Esophagus muscularis mucosa (tissue), 4 donors: ENCODE measurements at places on chromosomes 5 and 9. TPM values are rescaled to one million over a fixed set of nuclear protein-coding genes. Genes with fewer than 3 reads are reported as not detected.

ARID3C gene
- total RNA-seq = not detected

CDC23 gene
- 19.9 TPM for total RNA-seq

CCL27 gene
- not detected for total RNA-seq

DNA sequence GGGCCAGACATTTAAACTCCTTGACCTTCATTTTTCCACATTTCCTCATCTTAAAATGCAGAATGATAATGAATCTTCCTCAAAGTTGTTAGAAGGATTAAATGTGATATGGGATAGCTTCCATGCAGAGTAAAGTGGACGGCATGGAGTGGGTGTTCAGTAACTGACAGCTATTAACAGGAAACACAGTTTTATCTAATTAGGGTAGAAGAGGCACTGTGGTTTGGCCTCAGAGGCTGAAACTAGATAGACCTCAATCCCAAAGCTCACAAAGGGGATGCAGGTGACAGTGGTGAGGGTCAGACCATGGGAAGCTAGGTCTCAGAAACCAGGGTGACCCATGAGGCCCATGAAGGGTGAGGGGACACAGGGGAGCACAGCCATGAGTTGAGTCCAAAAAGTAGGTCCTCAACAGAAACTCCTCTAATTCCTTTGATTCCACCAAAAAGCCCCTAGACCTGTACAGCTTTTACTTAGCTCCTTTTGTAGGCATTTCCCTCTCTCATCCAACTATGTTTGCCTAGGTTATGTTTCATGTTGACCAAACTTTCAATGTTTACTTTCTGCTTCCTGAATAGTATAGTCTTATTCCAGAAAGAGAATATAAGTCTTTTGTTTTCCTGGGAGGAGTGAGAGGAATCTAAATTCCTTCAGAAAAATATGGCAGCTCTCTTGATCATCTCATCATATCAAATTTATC lies 27.9 kb upstream of the GLDC start:
- no peaks in the 10 kb centered on the region for H3K27me3 ChIP-seq
- no peak overlapping the region for H3K4me3 ChIP-seq
- no peak for DNase-seq
- no peak overlapping the region for H3K27ac ChIP-seq
- H3K4me1 ChIP-seq = no peaks in the 10 kb centered on the region
- no peaks in the 10 kb centered on the region for H3K36me3 ChIP-seq

DNA sequence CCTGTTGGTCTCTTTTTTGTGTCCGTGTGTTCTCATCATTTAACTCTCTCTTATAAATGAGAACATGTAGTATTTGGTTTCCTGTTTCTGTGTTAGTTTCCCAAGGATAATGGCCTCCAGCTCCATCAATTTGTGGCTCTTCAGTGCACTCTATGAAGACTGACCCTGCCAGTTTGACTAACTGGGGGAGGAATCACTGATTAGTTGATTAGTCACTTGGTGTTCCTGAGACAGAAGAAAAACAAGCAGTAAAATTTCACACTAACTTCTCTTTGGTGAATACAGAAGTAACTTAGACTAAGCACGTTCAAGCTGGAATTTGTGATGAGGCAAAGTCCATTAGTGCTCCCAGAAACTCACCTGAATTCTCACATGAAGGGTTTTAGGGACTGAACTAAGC lies 495.8 kb upstream of the RORB start:
- no peak for DNase-seq
- no peak overlapping the region for H3K27ac ChIP-seq
- H3K36me3 ChIP-seq = no peaks in the 10 kb centered on the region
- no peaks in the 10 kb centered on the region for H3K27me3 ChIP-seq
- H3K4me3 ChIP-seq = no peak overlapping the region
- no peaks in the 10 kb centered on the region for H3K4me1 ChIP-seq

GRCh38 chr9:28981711-28982110 lies 1408.4 kb upstream of the C9orf72 start:
- no peak overlapping the region for H3K27ac ChIP-seq
- no peak for DNase-seq
- no peaks in the 10 kb centered on the region for H3K4me1 ChIP-seq
- no peaks in the 10 kb centered on the region for H3K27me3 ChIP-seq
- no peaks in the 10 kb centered on the region for H3K36me3 ChIP-seq

- no peaks in the 10 kb centered on the region for H3K27me3 ChIP-seq
- no peak overlapping the region for H3K4me3 ChIP-seq
- no peaks in the 10 kb centered on the region for H3K4me1 ChIP-seq
Measured at GRCh38 chr5:100043475-100043874, 491.7 kb upstream of the FAM174A start.

DNA sequence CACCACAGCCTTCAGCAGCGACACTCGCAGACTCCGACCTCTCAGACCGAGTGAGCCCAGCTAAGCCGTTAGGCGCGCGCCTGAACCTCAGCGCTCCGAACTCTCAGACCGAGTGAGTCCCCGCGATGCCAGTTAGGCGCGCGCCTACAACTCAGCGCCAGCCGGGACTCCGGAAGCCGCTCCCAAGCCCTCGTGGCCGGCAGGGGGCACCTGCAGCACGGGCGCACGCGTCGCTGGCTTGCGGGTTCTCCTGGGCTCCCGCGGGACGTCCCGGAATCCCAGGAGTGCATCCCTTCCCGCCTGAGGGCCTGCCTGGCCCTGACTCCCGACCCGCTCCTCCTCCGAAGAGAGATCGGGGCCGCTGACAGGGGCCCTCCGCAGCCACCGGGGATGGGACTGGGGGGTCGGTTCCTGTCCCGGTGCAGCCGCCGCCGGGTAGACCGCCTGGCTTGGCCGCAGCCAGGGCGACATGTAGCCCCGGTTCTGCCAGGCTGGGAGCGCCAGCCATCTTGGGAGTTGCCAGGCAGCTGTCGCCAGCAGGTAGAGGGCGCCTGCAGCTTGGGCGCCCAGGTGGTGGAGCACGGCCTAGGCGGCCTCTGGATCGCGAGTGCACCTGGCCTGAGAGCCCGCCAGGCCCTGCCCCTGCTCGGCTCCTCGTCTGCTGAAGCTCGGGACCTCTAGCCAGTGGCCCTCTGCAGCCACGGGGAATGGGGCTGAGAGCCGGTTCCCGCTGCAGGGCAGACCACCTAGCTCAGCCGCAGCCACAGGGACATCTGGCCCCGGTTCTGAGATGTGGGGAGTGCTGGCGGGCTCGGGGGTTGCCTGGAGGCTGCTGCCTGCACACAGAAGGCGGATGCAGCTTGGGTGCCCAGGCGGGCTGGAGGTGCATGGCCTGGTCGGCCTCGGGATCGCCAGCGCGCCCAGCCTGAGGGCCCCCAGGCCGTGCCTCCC lies at the start of gene ANKRD18A:
Gene ANKRD18A (minus strand): TSS at position 114 of the 951 bp plus-strand sequence. CDS start 311 bp downstream, outside the sequence.
- peak within 1 kb of the TSS; percentile 65 for H3K4me3 ChIP-seq
- no peak within 1 kb of the TSS for H3K27ac ChIP-seq
- no peaks in the 10 kb centered on the region for H3K36me3 ChIP-seq
- peaks cover 35% of the 10 kb centered on the region for H3K27me3 ChIP-seq

- no peaks in the 10 kb centered on the region for H3K36me3 ChIP-seq
- no peak overlapping the region for H3K4me3 ChIP-seq
- no peaks in the 10 kb centered on the region for H3K27me3 ChIP-seq
- DNase-seq = no peak
Measured at GRCh38 chr5:39209924-39210323, 9.4 kb downstream of the FYB1 start.

DNA sequence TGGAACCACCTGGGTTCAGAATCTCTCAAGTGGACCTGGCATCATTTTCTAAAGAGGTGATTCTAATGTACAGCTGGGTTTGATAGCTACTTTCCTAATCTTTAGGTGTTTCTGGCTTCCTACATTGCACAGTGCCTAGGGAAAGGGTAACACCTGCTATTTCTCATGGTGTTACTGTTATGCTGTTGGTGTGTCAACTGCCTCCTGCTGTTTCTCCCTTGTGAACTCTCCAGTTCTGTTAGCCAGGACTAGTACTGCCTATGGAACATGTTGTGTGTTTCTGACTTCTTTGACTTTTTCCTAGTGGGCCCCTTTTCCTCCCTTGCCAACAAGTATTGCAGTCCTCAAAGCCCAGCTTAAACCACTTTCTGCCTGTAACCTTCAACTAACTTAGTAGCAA lies 5.5 kb downstream of the ARHGEF28 start:
- no peak overlapping the region for H3K4me3 ChIP-seq
- H3K4me1 ChIP-seq = peaks cover 14% of the 10 kb centered on the region
- H3K27me3 ChIP-seq = no peaks in the 10 kb centered on the region
- no peaks in the 10 kb centered on the region for H3K36me3 ChIP-seq

DNA sequence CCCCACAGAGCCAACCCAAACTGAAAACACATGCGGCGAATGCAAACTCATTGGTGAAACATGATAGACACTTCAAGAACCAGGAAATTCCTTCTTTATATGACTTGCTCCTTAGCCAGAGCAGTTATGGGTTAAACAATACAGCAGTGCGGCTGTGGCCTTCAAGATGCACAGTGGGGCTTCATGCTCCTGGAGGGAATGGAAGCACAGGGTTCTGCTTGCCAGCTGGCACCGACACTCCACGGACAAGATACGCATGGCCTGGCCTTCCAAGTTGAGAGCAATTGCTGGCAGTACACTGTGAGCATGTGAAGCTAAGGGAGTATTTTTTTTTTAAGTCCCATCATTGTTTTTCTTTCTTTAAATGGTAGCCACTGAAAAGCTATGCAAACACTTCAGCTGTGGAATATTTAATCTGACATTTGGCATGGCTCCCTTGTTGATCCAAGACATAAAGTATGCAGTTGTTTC lies 451.6 kb upstream of the CD180 start:
- DNase-seq = peak; percentile 94
- H3K27me3 ChIP-seq = no peaks in the 10 kb centered on the region
- peak overlapping the region; percentile 79 for H3K27ac ChIP-seq
